ENCODE measurements at places on chromosomes 16 and 17. TPM values are rescaled to one million over a fixed set of nuclear protein-coding genes. Genes with fewer than 3 reads are reported as not detected.

- H3K27me3 ChIP-seq: no peaks in the 10 kb centered on the region
- peak; percentile 88 for DNase-seq
- peaks cover 27% of the 10 kb centered on the region for H3K36me3 ChIP-seq
- peaks cover 56% of the 10 kb centered on the region for H3K4me1 ChIP-seq
- peak overlapping the region; percentile 53 for H3K4me3 ChIP-seq
Observed at GRCh38 chr17:19331134-19331533, 31.4 kb downstream of the B9D1 start.

DNA sequence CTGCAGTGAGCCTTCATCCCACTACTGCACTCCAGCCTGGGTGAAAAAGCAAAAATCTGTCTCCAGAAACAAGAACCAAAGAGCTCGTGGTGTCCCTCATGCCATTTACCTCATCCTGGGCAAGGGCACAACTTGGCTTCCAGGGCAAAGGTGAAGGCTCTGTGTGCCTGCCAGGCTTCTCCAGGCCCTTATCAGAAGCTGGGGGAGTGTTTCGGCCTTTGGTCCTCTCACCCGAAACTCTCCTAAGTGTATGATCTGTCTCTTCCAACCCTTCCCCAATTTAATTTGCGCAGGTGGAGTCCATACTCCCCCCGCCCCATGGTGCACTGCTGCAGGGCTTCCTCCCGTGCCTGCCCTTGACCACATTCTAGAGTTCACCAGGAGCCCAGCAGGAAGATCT lies 1.1 kb downstream of the CES2 start:
- peak overlapping the region; percentile 25 for H3K27ac ChIP-seq
- H3K36me3 ChIP-seq: peaks cover 38% of the 10 kb centered on the region
- H3K4me3 ChIP-seq: peak overlapping the region; percentile 98
- H3K27me3 ChIP-seq: peaks cover 8% of the 10 kb centered on the region
- DNase-seq: no peak
- peaks cover 44% of the 10 kb centered on the region for H3K4me1 ChIP-seq

- H3K27me3 ChIP-seq: peaks cover 1% of the 10 kb centered on the region
- peak overlapping the region; percentile 97 for H3K4me3 ChIP-seq
- peaks cover 10% of the 10 kb centered on the region for H3K36me3 ChIP-seq
- peak overlapping the region; percentile 83 for H3K27ac ChIP-seq
Observed at GRCh38 chr17:28570716-28571360, 486 bp downstream of the PIGS start.

GRCh38 chr16:4142268-4142667 lies 26.0 kb upstream of the ADCY9 start:
- peaks cover 11% of the 10 kb centered on the region for H3K36me3 ChIP-seq
- DNase-seq: no peak
- H3K27ac ChIP-seq: no peak overlapping the region
- H3K4me1 ChIP-seq: peaks cover 12% of the 10 kb centered on the region
- H3K4me3 ChIP-seq: no peak overlapping the region

- H3K27ac ChIP-seq: no peak overlapping the region
- H3K4me1 ChIP-seq: peaks cover 20% of the 10 kb centered on the region
- no peak for DNase-seq
- peaks cover 1% of the 10 kb centered on the region for H3K27me3 ChIP-seq
- peaks cover 2% of the 10 kb centered on the region for H3K36me3 ChIP-seq
Observed at GRCh38 chr16:66676599-66676998, 19.9 kb downstream of the CMTM4 start.

DNA sequence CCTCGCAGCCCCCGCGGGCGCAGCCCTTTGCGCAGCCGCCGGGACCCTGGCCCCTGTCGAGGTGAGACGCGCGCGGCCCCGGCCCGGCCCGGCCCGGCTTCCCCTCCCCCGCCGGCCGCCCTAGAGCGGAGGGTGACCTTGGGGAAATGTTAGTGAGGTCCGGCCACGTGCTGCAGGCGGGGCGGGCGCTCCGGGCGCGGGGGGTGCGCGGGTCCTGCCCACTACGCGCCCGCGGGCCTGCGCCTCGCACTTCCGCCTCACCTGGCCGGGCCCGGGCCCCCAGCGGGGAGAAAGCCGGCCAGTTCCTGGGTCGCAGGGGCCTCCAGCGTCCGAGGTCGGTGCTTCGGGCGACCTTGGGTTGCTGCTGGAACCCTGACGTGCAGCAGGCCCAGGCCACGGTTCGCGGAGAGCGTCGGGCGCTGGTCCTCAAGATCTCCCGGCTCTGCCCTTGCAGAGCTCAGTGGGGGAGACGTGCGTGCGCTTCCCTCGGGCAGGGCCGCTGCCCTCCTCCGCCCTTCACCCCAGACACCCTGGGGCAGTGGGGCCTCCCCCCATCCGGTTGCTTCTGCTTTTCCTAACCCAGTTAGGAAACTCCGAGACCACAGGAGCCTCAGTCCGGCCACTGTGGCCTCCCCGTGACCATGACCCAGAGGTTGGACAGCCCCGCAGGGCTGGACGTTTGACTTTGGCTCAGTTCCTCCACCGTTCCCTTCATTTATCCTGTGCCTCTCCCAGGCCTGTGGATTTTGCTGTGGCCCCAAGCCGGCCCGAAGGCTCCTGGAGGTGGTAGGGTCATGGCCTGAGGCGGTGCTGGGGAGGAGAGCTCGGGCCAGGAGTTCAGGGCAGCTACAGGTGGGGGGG lies 791 bp downstream of the MCRIP2 start:
- H3K4me1 ChIP-seq: no peaks in the 10 kb centered on the region
- H3K27ac ChIP-seq: peak overlapping the region; percentile 38
- H3K36me3 ChIP-seq: no peaks in the 10 kb centered on the region
- peak overlapping the region; percentile 82 for H3K4me3 ChIP-seq

GRCh38 chr17:29870836-29871465 lies 59.1 kb downstream of the SSH2 start:
- no peaks in the 10 kb centered on the region for H3K36me3 ChIP-seq
- peaks cover 19% of the 10 kb centered on the region for H3K4me1 ChIP-seq
- no peaks in the 10 kb centered on the region for H3K27me3 ChIP-seq
- DNase-seq: no peak

DNA sequence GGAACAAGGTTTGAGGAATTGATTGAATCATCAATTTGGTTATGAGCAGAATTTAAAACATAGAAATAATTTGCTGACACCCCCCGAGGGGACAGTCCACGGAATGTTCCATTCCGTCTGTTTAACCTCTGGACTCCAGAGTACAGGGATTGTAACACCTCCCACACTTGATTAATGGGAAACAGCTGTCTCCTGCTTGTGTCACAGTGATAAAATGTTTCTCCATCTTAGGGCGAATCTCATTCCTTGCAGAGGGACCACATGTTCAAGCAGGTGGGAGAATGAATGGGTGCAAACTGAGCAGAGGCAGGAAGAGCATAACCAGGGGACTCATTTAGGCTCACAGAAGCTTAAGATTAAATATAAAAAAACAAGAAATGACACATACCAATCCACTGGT lies 249.5 kb upstream of the RBFOX1 start:
- H3K4me1 ChIP-seq: no peaks in the 10 kb centered on the region
- DNase-seq: no peak
- H3K27ac ChIP-seq: no peak overlapping the region
- no peak overlapping the region for H3K4me3 ChIP-seq
- H3K36me3 ChIP-seq: peaks cover 4% of the 10 kb centered on the region

DNA sequence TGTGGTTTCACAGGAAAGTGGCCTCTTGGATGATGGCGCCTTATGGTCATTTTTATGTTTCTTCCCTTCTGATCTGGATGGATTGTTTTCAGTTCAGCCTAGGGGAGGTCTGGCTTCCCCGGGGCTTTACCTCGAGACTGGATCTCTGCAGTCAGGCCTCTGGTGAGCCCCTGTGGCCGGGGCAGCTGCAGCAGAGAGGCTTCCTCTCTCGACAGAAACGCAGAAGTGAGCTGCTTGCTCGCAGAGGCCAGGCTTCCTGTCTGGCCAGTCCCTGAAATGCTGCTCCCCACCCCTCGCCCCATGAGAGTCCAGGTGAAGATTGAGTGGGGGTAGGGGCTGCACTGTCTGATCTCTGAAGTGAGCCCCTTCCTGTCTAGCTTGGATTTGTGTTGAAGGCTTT lies 44.0 kb downstream of the PLCG2 start:
- DNase-seq: no peak
- H3K4me3 ChIP-seq: no peak overlapping the region
- no peaks in the 10 kb centered on the region for H3K4me1 ChIP-seq
- H3K36me3 ChIP-seq: no peaks in the 10 kb centered on the region

DNA sequence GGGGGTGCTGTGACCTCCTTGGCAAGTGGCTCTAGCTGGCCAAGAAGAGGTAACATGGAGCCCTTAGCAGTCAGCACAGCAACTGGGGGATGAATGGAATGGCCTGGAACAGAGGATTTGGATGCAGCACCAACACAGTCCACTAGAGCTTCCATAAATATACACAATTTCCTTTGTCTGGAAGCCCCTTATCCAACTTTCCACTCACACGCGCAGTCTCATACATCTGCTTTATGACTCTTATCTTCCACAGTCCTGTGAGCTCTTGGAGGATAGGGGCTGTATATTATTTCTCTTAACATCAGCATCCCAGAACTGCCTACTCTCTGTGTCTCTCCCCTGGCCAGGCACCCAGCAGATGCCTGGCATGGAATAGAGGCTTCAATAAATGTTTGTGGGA lies 235.6 kb upstream of the MAF start:
- H3K4me3 ChIP-seq: no peak overlapping the region
- no peak overlapping the region for H3K27ac ChIP-seq
- DNase-seq: no peak
- H3K27me3 ChIP-seq: no peaks in the 10 kb centered on the region

GRCh38 chr17:71633391-71633849 lies 487.4 kb upstream of the SOX9 start:
- DNase-seq: peak; percentile 90
- H3K4me3 ChIP-seq: peak overlapping the region; percentile 84
- H3K27ac ChIP-seq: peak overlapping the region; percentile 81
- H3K27me3 ChIP-seq: no peaks in the 10 kb centered on the region

- no peaks in the 10 kb centered on the region for H3K27me3 ChIP-seq
- DNase-seq: no peak
- no peaks in the 10 kb centered on the region for H3K36me3 ChIP-seq
- no peak overlapping the region for H3K27ac ChIP-seq
- H3K4me3 ChIP-seq: peak overlapping the region; percentile 89
Observed at GRCh38 chr16:78100112-78100467, 636 bp downstream of the WWOX start.

DNA sequence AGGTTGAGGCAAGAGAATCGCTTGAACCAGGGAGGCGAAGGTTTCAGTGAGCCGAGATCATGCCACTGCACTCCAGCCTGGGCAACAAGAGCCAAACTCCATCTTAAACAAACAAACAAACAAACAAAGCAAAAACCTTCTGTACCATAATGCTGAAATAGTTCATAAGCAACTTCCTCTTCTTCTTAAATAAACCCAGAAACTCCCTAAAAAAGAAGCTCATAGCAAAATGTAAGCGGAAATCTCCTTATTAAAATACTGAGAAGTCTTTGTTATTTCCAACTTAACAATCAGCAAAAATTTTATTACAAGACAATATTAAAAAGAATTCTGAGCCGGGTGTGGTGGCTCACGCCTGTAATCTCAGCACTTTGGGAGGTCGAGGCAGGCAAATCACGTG lies 82.8 kb downstream of the FBXL20 start:
- no peaks in the 10 kb centered on the region for H3K27me3 ChIP-seq
- H3K27ac ChIP-seq: no peak overlapping the region
- no peaks in the 10 kb centered on the region for H3K4me1 ChIP-seq

GRCh38 chr16:57640612-57641011 lies 12.2 kb downstream of the ADGRG1 start:
- H3K36me3 ChIP-seq: no peaks in the 10 kb centered on the region
- H3K27ac ChIP-seq: no peak overlapping the region
- peaks cover 21% of the 10 kb centered on the region for H3K27me3 ChIP-seq
- peaks cover 13% of the 10 kb centered on the region for H3K4me1 ChIP-seq
- no peak overlapping the region for H3K4me3 ChIP-seq
- DNase-seq: no peak

- no peak for DNase-seq
- peak overlapping the region; percentile 72 for H3K27ac ChIP-seq
- H3K4me3 ChIP-seq: peak overlapping the region; percentile 28
- H3K4me1 ChIP-seq: peaks cover 80% of the 10 kb centered on the region
- H3K36me3 ChIP-seq: peaks cover 9% of the 10 kb centered on the region
Observed at GRCh38 chr16:84724606-84725309, 25.0 kb downstream of the USP10 start.

GRCh38 chr17:19019041-19019941 lies 14.7 kb upstream of the FAM83G start:
- DNase-seq: no peak
- H3K27me3 ChIP-seq: peaks cover 3% of the 10 kb centered on the region
- H3K4me3 ChIP-seq: no peak overlapping the region
- no peak overlapping the region for H3K27ac ChIP-seq
- peaks cover 8% of the 10 kb centered on the region for H3K4me1 ChIP-seq
- H3K36me3 ChIP-seq: no peaks in the 10 kb centered on the region

- peak; percentile 22 for DNase-seq
- peak overlapping the region; percentile 74 for H3K4me3 ChIP-seq
- peaks cover 35% of the 10 kb centered on the region for H3K4me1 ChIP-seq
- H3K36me3 ChIP-seq: peaks cover 7% of the 10 kb centered on the region
Observed at GRCh38 chr17:67212231-67212630, 32.8 kb downstream of the HELZ start.

- no peak overlapping the region for H3K27ac ChIP-seq
- H3K4me1 ChIP-seq: no peaks in the 10 kb centered on the region
- DNase-seq: peak; percentile 64
- H3K27me3 ChIP-seq: peaks cover 27% of the 10 kb centered on the region
- H3K4me3 ChIP-seq: no peak overlapping the region
Observed at GRCh38 chr16:84266451-84266850, 26.6 kb upstream of the KCNG4 start.

- peaks cover 31% of the 10 kb centered on the region for H3K27me3 ChIP-seq
- peaks cover 37% of the 10 kb centered on the region for H3K4me1 ChIP-seq
- peak overlapping the region; percentile 51 for H3K27ac ChIP-seq
- H3K4me3 ChIP-seq: no peak overlapping the region
- peaks cover 4% of the 10 kb centered on the region for H3K36me3 ChIP-seq
Observed at GRCh38 chr17:82236142-82236971, 7.5 kb downstream of the SLC16A3 start.

Gene MEOX1
- total RNA-seq: not detected

Gene PRSS22
- total RNA-seq: not detected

Gene TP53TG3C
- total RNA-seq: not detected

Gene SLC46A1
- 4.3 TPM for total RNA-seq

Gene PRAC2
- not detected for total RNA-seq

Gene CCL1
- not detected for total RNA-seq

Gene GJD3
- total RNA-seq: 0.36 TPM

Gene SNX20
- not detected for total RNA-seq

Gene DPEP2
- not detected for total RNA-seq

Gene MYH3
- total RNA-seq: 0.50 TPM

Gene ZACN
- not detected for total RNA-seq

Gene KRTAP9-8
- not detected for total RNA-seq

Gene SLC5A11
- total RNA-seq: not detected

Gene ACSM5
- not detected for total RNA-seq

Measured in HFFc6 (cell line).